ENCODE measurements at places on chromosomes 16 and 17.
A peak's percentile ranks its signal among the peaks of the same experiment; 100 is the strongest.

GRCh38 chr16:47627085-47627639, 166.0 kb downstream of the PHKB start:
- no peak for DNase-seq

GRCh38 chr16:89837014-89837546, 8.8 kb downstream of the SPIRE2 start:
- DNase-seq, result no peak

DNA sequence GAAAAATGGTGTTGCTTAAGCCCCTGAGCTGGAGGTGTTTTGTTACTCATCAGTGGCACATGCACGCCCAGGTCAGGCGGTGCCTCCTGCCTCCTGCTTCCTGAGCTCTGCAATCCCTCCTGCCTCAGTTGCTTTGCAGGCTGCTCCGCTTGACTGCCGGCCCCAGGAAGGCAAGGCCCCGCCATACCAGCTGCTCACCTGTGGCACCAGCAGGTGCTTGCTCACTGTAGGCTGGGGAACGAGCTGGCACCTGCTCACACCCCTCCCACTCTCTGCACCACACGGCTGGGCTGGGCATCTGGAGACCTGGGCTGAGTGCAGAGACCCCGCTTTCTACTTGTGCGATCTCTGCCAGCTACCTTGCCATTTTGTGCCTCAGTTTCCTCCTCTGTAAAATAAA, 200.2 kb downstream of the RBFOX3 start:
- no peak for DNase-seq

- DNase-seq, result no peak
Observed at GRCh38 chr16:88475037-88475436, 22.0 kb downstream of the ZFPM1 start.

DNA sequence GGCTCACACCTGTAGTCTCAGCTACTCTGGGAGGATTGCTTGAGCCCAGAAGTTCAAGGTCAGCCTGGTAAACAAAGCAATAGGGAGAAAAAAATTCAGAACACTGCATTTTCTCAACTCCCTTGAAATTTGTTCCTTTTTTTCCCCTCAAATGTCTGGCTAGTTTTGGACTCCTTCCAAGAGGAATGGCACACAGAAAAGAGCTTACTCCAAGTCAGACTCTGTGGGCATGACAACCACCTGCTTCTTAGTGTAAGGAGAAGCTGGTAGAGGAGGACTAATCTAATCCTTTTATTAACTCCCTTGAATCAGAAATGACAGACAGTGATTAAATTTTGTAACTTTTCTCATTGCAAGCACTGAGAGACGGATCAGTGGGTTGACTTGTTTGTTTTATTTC, 27.9 kb upstream of the HYDIN start:
- no peak for DNase-seq

DNA sequence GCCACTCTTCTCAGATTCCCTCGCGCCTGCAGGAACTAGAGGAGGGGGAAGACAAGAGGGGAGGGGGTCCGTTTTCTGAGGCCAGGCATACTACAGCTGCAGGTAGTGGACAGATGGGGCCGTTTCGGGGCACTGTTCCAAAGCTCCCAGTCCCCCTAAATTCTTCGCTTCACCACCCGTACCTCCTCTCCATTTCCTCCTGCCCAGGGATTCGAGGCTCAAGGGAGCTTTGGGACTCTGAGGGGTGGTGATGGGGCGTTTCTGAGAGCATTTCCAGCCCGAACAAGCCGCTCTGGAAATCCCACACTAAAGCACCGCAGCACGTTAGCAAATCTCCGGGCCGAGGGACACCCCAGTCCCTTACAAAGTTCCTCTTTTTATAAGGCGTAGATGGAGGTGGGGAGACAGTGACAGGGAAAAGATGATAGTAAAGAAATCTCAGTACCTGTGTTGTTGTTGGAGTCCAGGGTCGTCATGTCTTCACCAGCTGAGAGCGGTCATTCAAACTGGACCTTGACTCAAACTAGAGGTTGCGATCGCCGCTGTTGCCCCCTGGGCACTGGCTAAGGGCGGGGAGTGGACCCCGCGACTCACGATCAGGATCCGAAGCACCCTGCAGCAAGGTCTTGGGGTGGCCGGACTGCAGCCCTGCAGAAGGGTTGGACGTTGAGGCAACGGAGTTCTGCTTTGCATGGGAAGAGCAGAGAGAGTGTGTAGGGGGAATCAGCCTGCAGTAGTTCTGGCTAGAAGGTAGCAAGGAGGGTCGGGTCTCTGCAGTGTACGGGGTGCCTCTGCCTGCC, 570 bp downstream of the NR1D1 start:
- DNase-seq, result no peak

DNA sequence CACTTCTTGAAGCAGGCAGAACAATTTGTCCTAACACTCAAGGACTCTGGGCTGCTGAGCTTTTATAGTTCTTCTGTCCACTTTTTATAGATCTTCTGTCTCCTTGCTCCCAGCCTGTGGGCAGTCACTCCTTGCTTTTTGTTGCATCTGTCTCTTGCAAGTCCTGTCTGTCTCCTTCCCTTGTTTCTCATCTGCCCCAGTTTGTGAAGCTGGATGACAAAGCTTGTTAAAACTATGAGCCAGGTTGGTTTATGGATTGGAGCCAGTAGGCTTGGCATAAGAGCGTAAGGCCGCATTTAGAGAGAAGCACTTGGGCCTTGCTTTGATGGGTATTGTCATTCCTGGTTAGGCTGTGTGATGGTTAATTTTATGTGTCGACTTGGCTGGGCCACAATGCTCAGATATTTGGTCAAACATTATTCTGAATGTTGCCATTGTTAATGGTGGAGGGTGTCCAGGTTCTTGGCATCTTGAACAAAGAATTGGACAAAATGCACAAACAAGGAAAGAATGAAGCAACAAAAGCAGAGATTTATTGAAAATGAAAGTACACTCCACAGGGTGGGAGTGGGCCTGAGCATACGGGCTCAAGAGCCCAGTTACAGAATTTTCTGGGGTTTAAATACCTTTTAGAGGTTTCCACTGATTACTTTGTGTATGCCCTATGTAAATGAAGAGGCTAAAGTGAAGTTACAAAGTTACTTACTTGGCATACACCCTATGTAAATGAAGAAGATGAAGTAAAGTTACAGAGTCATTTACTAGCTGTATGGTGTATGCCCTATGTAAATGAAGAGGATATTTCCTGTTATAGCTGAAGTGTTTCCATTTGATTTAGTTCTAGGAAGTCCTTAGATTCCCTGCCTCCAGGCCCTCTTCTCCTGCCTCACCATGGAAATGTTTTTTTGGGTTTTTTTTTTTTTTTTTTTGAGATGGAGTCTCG, 8.0 kb upstream of the CPPED1 start:
- DNase-seq, result no peak

GRCh38 chr17:10605221-10605783, 51.8 kb downstream of the MYH3 start:
- no peak for DNase-seq

DNA sequence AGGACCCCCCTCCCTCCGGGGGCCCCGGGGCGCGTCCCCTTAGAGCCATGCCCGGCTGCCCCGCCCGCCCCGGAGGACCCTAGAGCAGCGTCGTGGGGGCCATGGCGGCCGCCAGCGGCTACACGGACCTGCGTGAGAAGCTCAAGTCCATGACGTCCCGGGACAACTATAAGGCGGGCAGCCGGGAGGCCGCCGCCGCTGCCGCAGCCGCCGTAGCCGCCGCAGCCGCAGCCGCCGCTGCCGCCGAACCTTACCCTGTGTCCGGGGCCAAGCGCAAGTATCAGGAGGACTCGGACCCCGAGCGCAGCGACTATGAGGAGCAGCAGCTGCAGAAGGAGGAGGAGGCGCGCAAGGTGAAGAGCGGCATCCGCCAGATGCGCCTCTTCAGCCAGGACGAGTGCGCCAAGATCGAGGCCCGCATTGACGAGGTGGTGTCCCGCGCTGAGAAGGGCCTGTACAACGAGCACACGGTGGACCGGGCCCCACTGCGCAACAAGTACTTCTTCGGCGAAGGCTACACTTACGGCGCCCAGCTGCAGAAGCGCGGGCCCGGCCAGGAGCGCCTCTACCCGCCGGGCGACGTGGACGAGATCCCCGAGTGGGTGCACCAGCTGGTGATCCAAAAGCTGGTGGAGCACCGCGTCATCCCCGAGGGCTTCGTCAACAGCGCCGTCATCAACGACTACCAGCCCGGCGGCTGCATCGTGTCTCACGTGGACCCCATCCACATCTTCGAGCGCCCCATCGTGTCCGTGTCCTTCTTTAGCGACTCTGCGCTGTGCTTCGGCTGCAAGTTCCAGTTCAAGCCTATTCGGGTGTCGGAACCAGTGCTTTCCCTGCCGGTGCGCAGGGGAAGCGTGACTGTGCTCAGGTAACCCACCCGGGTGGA, 759 bp downstream of the ALKBH5 start:
- peak; percentile 35 for DNase-seq

- no peak for DNase-seq
Observed at GRCh38 chr17:17722081-17722905, 41.0 kb downstream of the RAI1 start.

DNA sequence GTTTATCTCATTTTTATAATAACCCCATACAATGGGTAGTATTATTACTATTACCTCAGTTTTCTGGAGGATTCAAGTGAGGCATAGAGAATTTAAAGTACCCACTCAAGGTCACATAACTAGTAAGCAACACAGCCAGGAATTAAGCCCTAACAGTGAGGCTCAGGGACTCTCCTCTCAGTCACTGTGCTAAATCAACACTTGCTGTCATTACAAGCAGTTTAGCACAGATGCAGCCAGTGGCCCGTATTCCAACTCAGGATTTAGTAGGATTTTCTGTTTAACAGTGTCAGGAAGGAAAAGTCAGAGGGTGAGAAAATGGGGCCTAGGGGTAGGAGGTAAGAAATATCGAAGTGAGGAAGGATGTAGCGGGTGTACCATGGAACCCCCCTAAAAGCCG, 536.9 kb downstream of the TMEM114 start:
- no peak for DNase-seq

GRCh38 chr16:5678371-5678770, 580.8 kb upstream of the EEF2KMT start:
- DNase-seq, result peak; percentile 30

DNA sequence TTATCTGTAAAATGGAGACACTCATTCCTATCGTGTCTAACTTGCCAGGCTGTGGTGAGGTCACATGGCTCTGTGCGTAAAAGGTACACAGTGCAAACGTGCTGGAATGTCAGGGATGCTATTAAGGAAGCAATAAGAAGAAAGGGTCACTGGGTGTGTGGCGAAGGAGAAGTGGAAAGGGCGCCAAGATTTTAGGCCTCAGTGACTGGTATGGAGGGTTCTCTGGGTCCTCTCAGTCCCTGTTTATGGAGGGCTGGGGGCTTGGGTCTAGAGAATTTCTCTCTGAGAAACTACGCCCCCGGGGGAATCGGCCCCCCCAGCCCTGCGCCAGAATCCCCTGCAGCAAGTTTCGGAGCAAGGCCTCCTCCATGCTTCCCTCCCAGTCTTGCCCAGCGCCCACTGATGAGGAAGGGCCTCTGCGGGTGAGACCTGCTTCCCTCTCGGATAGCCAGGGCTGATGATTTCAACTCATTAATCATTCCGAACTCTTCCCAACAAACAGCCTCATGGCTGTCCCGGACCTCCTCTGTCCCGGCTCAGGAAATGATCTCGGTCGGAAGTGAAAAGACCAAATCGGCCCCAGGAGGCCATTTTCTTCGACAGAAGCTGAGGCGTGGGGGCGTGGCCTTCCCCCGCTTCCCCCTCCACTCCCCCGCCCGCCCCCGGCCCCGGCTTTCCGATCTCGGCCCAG, 1.2 kb upstream of the HEXIM1 start:
- DNase-seq, result peak; percentile 85

GRCh38 chr16:4617880-4618279, 3.2 kb upstream of the UBALD1 start:
- DNase-seq, result no peak

DNA sequence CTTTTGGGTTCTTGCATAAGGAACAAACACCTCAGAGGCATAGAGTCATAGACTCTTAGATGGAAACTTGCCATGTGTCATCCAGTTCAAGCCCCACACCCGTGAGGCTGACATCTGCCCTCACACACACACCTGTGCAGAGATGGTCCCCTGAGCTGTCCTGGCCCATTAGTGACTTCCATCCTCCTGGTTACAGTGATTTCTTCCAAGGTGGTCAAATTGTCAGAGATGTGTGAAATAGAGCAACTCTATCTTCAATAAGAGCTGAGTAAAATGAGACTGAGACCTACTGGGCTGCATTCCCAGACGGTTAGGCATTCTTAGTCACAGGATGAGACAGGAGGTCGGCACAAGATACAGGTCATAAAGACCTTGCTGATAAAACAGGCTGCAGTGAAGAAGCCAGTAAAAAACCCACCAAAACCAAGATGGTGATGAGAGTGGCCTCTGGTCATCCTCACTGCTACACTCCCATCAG, 342.2 kb upstream of the TNRC6C start:
- DNase-seq, result no peak

DNA sequence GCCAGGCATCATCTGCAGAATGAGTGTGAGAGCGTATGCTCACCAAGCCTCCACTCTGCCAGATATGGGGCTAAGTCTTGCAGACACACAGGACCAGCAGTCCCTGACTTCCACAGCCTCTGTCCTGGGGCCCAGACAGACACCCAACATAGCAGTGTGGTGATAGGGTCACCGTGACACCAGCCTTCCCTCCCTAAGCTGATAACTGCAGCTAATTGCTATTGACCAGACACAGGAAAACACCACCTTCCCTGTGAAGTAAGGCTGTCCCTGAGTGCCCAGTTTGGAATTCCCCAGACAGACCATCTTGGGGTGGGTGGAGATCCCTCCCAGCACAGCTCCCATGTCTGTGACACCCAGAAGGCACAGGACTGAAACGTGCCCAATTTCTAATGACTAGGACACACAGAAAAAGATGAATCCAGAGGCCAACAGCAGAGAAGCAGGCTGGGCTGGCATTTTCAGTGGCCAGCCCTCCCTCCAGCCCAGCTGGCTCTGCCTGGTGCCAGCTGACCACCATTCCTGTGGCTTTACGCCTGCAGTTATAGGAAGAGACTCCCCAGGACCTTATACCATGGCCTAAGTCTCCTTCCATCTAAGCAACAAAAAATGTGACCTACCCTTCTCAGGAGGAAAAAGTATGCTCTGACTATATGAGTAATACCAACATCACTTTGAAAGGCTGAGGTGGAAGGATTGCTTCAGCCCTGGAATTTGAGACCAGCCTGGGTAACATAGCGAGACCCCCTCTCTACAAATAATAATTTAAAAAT, 30.3 kb downstream of the ATPAF2 start:
- no peak for DNase-seq

GRCh38 chr16:83110269-83110668, 483.5 kb downstream of the CDH13 start:
- no peak for DNase-seq

- no peak for DNase-seq
Observed at GRCh38 chr16:5895137-5895536, 797.5 kb upstream of the EEF2KMT start.

DNA sequence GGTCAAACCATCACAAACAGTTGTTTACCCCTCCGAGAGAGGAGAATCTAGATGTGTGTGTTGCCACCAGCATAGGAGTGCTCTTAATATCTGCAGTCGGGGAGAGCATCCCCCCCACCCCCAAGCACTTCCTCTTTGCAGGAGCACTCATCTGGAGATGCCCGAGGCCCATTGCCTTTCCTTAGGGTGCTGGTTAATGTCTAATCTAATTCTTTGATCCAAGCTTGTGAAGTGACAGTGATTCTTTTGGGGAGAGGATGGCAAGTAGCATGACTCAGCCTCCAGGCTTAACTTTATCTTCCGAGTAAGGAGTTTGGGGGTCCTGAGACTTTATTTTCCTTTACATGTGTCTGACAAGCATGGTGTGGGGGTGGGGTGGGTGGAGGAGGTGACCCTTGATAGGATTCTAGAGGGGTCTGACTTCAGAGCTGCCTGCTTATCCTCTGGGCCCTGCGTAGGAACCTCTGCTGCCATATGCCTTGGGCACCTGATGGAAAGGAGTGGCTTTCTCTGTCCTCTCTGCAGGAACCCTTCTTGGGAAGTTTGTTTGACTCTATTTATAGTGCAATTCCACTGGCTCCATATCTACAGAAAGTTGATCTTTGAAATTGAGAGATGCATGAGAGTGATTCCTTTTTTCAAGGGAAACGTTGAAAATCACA, 207.1 kb downstream of the SPECC1 start:
- peak; percentile 70 for DNase-seq
